ENCODE measurements at places on chromosomes 16 and 17.

DNA sequence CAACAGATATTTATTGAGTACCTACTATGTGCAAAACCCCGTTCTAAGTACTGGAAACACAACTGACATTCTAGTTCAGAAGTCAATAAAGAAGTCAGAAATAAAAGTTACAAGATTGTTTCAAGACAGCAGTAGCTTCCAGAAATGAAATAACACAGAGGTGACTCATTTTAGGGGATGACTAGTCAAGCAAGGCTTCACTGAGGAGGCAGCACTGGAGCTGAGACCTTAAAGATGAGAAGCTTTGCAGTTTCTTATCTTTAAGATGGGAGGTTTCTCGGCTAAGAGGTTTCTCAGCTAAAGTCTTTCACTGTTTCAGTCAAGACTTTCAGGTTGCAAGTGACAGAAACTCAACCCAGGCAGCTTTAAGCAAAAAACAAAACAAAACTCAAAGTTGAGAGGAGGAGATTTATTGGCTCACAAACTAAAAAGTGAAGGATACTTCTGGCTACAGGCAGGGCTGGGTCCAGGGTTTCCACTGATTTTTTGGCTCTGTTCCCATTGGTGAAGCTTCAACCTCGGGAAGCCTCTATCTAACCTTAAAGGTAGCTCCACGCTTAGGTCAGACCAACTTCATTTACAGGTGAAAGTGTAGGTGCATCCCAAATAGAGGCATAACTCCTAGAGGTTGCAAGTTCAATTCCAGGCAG, 7.4 kb upstream of the MMP2 start:
- DNase-seq: no peak

- no peak for DNase-seq
Measured at GRCh38 chr17:19769946-19770652, 22.0 kb upstream of the ALDH3A1 start.

DNA sequence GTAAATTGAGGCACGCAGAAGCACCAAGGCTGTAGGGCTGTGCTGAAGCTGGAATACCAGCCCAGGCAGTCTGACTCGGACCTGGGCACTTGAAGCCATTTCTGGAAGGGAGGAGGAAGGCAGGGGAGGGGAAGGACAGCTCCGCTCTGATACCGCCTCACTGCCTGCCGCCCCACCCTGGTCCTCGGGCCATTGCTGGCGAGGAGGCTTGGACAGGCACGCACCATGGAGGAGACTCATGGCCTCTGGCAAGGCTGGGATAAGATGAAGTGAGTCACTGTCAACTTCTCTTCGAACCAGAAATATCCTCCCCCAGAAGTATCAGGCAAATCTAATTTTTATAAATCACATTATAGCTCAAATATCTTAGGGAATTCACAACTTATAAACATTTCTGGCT, 81.3 kb downstream of the SDK2 start:
- DNase-seq: no peak

- DNase-seq: no peak
Measured at GRCh38 chr16:3076577-3076976, 11.1 kb downstream of the IL32 start.

- DNase-seq: no peak
Measured at GRCh38 chr17:57439651-57440050, 183.3 kb downstream of the MSI2 start.

GRCh38 chr17:67920212-67920611, 76.1 kb downstream of the C17orf58 start:
- DNase-seq: no peak
